Foreskin keratinocyte (primary cell): ENCODE measurements at places on chromosomes 5 and 9. TPM values are rescaled to one million over a fixed set of nuclear protein-coding genes. Genes with fewer than 3 reads are reported as not detected.

SPOCK1 gene
- 0.53 and 1.3 TPM in 2 replicates for total RNA-seq

DNA sequence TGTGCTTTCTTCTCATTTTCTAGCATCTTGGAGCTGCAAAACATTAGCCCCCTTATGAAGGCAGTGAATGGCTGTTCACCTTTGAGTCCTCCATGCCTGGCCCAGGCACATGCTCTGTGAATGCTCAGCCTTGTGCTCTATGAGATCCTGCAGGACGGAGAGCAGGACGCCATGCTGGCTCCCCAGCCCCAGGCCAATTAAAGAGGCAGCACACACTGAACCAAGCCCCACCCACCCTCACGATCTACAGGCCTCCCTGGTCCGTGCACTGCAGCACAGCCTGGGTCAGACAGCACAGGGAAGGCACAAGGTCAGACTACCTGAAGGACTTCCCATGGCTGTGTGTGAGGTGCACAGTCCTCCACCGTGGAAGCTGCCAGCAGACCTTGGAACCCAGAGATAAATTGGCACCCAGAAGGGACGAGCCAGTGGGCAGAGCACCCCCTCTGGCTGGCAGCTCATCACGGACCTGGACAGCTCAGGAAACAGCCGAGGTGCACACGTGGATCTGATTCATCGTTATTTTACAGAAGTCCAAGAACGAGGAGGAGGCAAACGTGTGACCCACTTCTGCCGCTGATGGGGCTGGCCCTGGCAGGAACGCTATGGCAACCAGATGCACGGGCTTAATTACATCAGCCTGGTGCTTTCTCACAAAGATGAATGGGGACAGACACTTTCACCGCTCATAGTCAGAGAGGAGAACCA is 59.5 kb downstream of the OLFM1 start:
- DNase-seq: no peak

DMRTA1 gene
- total RNA-seq: 0.58 and 0.78 TPM in 2 replicates

RASEF gene
- total RNA-seq: 0.07 and 0.31 TPM in 2 replicates

- DNase-seq: no peak
These were observed 405.3 kb upstream of the SLC30A5 start for GRCh38 chr5:68688547-68688946.

ARHGEF39 gene
- 4.0 and 4.8 TPM in 2 replicates for total RNA-seq

SLC34A1 gene
- not detected in 2 replicates for total RNA-seq

DNA sequence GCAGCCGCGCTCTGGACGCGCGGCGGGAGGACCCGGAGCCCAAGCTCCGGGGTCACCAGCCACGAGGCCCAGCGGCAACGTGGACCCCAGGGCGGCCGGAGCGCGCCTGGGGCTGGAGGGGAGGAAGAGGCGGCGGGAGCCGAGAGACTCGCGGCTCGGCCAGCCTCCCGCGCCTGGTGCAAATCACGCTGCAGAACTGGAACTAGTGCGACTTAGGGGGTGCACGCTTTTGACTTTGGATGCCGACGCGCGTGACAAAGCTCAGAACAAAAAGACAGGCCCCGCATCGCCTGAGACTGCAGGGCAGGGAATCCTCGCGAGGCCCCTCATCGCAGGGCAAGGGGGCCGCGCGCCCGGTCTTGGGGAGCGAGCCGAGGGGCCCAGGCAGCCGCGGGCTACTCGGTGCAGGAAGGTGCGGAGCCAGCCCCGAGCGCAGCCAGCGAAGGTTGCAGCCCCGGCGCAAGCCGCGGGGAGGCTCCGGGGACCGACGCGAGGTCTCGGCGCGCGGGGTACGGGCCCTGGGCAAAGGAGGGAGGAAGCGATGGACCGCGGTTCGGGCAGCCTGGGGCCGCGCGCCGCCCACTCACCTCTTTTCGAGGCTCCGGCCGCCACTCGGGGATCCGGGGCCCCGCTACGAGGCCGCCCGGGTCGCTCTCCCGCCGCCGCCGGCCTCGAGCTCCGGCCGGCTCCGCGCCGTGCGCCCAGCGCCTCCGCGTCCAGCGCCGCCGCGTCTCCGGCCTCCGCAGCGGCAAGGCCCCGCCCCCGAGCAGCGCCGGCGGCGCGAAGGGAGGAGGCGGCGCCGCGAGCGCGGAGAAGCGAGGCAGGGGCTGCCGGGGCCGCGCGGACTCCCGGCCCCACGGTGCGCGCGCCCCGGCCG is at the start of gene GOLM1:
GOLM1 (minus strand) TSS at position 735 of the 877 bp plus-strand sequence. CDS start 20,238 bp downstream, outside the sequence.
- peak; percentile 26 for DNase-seq

DNA sequence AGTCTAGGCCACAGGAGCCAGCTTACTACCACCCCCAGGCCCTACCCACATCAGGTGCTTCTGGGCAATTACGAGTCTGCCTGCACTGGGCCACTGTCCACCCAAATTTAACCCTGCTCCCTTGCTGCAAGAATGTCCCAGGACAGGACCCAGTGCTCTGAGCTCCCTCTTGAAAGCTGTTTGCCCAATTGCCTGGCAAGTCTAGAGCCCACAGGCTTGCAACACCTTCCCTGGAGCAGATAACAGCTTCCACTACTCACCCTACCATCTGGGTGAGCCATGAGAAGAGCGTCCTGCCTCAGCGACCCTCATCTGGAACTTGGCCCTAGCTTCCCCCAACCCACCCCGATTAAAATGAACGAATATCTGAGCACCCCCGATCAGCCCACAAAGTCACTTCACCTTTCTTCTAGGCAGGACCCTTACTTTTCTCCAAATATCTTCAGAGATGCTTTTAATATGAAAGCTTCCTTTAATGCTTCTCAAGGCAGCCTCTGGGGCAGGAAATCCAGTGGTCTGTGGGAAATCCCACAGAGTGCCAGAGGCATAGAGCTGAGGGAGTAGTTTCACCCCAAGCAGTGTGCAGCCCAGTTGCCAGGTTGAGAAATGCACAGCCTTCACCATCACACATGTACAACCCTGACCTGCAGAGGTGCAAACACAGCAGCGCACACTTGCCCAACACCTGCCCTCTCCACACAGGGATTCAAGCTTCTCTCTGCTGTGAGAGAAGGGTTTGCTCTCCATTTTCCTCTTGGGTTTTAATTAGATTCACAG is 10.6 kb downstream of the ACSL6 start:
- no peak for DNase-seq

DNA sequence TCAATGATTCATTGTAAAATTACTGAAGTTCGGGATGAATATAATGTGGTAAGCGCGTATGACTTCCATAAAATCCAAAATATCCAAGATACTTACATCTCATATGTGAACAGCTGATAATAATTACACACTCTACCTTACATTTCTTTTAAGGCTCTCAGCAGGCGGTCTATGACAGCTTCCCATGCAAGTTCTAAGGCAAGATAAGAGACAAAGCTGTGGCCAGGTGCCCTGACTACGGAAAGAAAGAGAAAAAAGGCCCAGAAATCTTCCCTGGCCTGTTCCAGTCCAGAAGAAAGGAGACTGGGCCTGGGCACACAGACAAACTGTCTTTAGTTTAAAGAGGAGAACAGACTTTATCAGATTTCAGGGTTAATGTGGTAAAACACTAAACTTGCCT is 69.1 kb downstream of the ARSB start:
- DNase-seq: no peak

TAF11L5 gene
- not detected in 2 replicates for total RNA-seq

CCNJL gene
- total RNA-seq: 3.1 and 3.5 TPM in 2 replicates

PCDHGA5 gene
- 0.03 TPM in 1 of 2 replicates, not detected in the other for total RNA-seq

PSIP1 gene
- total RNA-seq: 38.6 and 46.9 TPM in 2 replicates

- no peak for DNase-seq
These were observed 199.3 kb upstream of the PTGER4 start for GRCh38 chr5:40480392-40480791.

PRRT1B gene
- total RNA-seq: not detected in 2 replicates

- DNase-seq: no peak
These were observed 32.1 kb upstream of the SLC6A3 start for GRCh38 chr5:1477341-1477740.

LRRC19 gene
- total RNA-seq: not detected in 2 replicates

CATSPER3 gene
- total RNA-seq: 0.10 and 0.18 TPM in 2 replicates

- no peak for DNase-seq
These were observed 364.9 kb downstream of the ICE1 start for GRCh38 chr5:5787373-5787772.

IFNA21 gene
- total RNA-seq: not detected in 2 replicates

GRCh38 chr9:2174306-2174705 is 159.2 kb downstream of the SMARCA2 start:
- DNase-seq: no peak

MAT2B gene
- total RNA-seq: 61.2 and 63.7 TPM in 2 replicates

- DNase-seq: peak; percentile 18
These were observed 49.1 kb downstream of the HOMER1 start for GRCh38 chr5:79464695-79465332.

GRCh38 chr9:78365748-78366697 is 69.1 kb downstream of the PSAT1 start:
- DNase-seq: no peak

ENTPD2 gene
- 0.56 and 0.75 TPM in 2 replicates for total RNA-seq

TTLL11 gene
- 9.7 and 12.1 TPM in 2 replicates for total RNA-seq

DNA sequence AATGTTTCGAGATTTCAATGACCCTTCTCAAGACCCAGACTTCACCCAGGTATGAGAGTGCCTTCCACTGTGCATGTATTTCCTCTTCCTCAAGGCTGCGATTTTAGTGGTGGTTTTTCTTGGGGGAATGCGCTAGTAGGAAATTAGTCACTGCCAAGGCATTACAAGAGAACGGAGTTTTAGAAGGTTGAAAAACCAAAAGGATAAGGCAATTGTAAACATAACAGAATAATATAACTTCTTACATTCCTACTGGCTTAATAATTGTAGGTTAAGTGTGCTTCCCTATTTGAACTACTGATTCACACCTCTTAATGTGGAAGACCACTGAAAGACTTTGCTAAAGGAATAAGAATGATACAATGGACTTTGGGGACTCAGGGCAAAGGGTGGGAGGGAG is 38.9 kb downstream of the ACO1 start:
- no peak for DNase-seq

KCNIP1 gene
- total RNA-seq: not detected in 2 replicates

DNA sequence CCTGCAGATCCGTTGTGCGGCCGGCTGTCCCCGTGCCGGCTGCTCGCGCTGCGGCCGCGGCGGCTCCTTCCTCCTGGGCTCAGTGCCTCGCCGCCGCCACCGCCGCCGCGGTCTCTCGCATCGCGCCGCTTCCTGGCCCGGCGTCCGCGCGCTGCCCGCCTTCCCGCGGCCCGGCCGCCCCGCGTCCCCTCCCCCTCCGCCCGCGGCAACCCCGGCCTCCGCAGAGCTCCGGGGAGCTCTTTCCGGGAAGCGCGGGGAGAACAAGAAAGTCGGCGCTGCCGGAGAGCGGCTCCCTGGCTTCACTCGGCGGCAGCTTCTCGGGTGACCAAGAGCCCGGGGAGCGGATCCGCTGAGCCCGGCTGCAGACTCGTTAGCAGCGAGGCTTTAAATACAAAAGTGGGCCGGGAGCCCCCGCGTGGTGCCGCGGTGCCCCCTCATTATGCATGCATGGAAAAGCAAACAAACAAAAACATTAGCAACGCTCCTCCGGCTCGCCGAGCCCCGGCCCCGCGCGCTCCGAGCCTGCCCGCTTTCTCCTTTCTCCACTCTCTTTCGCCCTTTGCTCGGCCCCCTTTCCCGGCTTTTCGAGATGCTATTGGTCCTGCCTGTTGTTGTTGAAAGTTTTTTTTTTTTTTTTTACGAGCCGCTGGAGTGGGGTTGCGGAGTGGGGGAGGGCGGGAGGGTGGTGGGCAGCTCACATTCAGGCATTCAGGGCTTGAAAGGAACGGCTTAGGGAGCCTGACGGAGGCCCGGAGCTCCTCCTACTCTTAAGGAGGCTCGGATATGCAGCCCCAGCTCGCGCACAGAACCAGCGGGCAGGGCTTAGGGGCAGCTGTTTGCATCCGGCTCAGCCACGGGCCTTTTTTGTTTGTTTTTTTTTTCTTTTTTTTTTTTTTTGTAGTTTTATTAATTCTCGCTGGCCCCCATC is at the start of gene GAS1:
GAS1 (minus strand) TSS at position 361 of the 928 bp plus-strand sequence. CDS start 727 bp downstream, outside the sequence.
- peak; percentile 81 for DNase-seq

- no peak for DNase-seq
These were observed 22.5 kb downstream of the APBA1 start for GRCh38 chr9:69649566-69650250.

DNA sequence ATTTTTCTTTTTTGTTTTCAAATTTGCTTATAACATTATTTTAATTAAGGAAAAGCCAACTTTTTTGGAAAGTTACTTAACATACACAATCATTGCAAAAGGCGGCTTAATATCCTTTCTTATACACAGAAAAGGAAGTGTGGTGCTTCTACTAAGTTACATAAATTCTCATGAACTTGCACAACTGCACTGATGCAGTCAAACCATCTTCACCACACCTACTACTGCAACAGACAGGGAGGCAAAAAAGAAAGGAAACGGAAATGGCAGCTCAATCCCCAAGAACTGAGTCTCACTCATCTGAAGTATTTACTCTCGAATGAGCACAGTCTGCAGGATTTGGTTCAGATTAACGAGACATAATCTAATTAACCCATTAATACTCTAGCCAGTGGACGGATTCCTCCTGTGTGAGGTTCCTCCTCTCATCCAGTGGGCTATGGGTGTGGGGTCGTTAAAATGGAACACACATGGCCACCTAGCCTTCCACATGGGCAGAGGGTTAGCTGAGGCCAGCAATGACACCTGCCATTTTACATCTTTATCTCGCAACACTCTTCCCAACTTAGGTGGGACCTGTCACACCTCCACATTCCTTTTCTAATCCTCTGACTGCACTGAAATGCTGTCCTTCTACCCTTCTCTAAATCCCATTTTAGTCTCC is 30.0 kb downstream of the GOLM1 start:
- no peak for DNase-seq

DNA sequence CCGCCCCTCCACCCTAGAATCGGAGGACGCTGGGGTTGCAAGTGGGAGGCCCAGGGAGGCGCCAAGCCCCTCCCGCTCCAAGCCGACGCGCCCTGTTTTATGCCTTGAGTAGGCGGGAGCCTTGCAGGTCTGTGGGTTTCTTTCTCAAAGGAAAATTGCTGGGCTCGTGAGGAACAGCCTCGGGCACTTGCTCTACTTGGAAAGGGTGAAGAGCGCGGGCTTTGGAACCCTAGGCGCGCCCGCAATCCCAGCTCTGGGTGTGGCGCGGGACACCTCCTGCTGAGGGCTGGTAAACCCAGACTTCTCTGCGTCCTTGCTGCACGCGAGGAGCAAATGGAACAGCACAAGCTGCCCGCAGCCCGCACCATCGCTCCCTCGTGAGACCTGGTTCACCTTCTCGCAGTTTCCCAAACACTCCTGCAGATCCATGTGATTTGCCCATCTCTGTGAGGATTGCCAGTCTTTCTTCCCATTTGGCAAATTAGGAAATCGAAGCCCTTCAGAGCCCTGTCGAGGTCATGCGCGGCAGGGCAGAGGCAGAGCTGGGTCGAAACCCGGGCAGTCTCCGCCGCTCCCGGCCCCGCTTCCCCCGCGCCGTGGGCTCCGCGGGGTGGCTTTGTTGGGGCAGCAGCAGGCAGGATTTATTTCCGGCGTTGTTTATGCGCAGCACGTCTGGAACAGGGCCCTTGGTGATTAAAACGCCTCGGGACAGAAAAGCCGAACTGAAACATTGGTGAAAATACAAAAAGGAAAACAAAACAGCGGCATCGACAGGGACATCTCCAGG is 98.4 kb upstream of the CPLX2 start:
- no peak for DNase-seq

GRCh38 chr9:125428902-125429467 is 167.4 kb downstream of the GAPVD1 start:
- no peak for DNase-seq

DNA sequence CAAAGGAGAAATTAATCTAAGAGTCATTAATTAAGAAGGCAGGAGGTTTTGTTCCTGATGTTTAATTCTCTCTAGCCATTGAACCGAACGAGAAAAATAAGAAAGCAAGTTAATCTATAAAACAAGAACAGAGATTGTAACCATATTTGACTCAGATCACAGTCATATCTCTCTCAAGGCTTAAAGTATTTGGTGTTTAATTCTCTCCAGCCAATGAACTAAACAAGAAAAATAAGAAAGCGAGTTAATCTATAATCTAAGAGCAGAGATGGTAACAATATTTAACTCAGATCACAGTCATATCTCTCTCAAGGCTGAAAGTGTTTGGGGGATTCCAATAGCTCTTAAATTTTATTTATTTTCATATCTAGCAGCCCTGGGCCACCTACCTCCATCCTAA is 74.4 kb upstream of the SHISAL2B start:
- DNase-seq: no peak
